ENCODE measurements at places on chromosomes 4 and X. TPM values are rescaled to one million over a fixed set of nuclear protein-coding genes. Genes with fewer than 3 reads are reported as not detected.

Gene ARR3
- total RNA-seq, result not detected

Gene FGG
- 0.94 TPM for total RNA-seq

Gene USP51
- total RNA-seq, result 2.5 TPM

Gene FRYL
- 44.2 TPM for total RNA-seq

Gene NWD2
- total RNA-seq, result under 0.01 TPM

Gene DGAT2L6
- total RNA-seq, result not detected

Gene SRPK3
- 0.61 TPM for total RNA-seq

Gene HS3ST1
- 1.5 TPM for total RNA-seq

Gene ANOS1
- total RNA-seq, result 1.3 TPM

Gene GAGE12C
- total RNA-seq, result not detected

Gene PGAM4
- total RNA-seq, result 0.14 TPM

Gene SULT1B1
- 0.90 TPM for total RNA-seq

Measured in thymus (tissue), 14 donors.